Substantia nigra (tissue), 51 donors: ENCODE measurements at places on chromosomes 7 and 10.

DNA sequence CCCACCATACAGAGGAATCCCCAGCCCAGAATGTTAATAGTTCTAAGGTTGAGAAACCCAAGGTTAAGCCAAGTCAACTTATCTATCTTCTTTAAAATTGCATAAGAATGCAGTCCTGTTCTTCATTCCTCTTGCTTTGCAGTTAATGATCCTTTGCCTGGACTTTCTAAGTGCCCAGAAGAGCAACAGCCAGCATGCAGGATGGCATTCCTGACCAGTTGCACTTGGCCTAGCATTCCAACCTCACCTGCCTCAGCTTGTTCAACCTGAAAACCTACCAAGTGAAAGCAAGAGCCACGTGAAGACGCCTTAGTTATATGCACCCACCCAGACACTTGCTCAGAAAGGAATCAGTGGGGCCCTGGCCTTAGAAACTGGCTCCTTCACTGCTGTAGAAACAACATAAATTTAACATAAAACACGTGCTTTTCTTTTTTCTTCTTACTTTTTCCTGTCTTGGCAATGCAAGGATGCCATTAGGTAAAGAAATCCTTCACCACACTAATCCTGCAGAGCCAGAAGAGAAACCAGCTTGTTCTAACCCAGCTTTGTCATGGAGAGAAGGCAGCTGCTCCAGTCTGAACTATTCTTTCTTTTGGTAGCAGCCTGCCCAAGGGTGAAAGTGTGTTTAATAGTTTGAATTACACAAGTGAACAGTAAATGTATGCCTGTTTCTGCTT, 25.0 kb downstream of the EGFR start:
- no peak for DNase-seq

DNA sequence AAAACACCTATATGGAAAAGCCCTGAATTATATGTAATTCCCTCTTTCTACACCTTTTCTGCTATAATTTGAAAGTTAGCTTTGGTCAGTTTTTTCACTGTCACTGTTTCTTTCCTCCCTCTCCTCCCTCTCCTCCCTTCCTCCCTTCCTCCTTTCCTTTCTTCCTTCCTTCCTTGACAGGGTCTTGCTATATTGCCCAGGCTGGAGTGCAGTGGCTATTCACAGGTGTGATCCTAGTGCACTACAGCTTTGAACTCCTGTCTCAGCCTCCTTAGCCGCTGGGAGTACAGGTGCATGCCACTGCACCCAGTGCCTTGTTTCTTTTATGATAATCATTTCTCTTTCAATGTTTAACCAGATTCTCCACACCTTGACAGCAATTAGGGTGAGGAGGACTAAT, 22.1 kb upstream of the UMAD1 start:
- no peak for DNase-seq

GRCh38 chr7:21886396-21886795, 59.3 kb downstream of the CDCA7L start:
- no peak for DNase-seq

DNA sequence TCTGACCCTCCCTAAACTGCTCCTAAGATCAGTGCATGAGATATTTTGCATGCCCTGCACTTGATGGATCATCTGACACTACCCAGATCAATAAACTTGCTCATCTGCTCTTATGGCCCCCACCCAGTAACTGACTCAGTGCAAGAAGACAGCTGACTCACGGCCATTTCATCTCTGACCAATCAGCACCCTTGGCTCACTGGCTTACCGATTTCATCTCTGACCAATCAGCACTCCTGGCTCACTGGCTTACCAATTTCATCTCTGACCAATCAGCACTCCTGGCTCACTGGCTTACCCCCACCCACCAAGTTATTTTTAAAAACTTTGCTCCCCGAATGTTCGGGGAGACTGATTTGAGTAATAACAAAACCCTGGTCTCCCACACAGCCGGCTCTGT, 37.2 kb upstream of the OPTN start:
- no peak for DNase-seq

- DNase-seq: no peak
Measured at GRCh38 chr10:15570738-15571339, 148.9 kb downstream of the ITGA8 start.

GRCh38 chr7:2849941-2850766, 6.0 kb upstream of the GNA12 start:
- no peak for DNase-seq

GRCh38 chr10:89625041-89625765, 19.8 kb downstream of the PANK1 start:
- DNase-seq: no peak

GRCh38 chr7:76394957-76395356, 14.5 kb downstream of the SSC4D start:
- no peak for DNase-seq

DNA sequence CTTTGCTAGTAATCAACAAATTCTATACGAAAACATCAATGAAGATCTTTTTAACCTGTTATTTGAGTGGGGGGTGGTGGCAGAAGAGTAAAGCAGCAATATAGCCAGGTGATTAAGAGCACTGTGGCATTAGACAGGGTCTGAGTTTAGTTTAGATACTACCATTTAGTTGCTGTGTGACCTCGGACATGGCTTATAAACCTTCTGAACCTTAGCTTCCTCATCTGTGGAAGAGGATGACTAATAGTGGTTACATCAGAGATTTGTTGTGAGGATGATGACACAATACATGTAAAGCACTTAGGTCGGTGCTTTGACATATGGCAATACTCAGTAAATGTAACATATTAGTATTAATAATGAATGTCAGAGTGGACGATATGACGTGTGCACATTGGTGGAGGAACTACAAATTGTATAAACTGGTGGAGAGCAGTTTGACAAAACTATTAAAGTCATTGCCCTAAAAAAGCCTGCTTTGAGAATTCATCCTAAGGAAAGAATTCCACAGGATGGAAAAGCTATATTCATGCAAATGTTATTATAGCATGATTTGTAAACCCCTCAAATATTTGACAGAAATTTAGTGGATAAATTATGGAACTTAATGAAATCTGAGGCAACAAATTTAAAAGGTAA, 24.3 kb downstream of the SPAG6 start:
- no peak for DNase-seq

GRCh38 chr7:101688183-101688831, 59.2 kb upstream of the MYL10 start:
- peak; percentile 69 for DNase-seq

DNA sequence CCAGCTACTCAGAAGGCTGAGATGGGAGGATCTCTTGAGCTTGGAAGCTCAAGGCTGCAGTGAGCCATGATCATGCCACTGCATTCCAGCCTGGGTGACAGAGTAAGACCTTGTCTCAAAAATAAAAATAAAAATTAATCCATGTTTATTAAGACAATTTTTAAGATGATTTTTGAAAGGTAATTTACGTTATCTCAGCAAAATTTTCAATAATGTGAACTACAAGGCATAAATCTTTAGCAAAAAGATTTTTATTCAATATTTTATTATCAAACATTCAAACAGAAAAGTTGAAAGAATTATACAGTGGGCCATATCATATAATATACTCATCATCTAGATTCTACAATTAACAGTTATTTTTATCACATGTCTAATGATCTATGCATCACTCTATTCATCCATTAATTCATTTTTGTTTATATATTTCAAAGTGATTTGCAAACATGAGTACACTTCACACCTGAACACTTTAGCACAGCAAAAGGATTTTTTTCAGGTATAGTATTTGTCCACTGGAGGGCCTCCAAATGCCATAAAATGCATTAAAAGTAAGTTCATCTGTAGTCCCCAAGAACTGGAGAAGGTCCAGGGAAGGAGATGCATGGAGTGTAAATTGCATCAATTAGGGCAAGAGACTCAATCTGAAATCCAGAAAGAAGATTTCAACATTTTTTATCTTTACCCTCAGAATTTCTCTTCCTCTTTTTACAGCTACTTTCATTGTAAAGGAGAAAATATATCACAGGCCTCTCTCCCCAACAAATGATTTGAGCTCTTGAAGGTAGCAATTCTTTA, 38.6 kb upstream of the RSBN1L start:
- no peak for DNase-seq

DNA sequence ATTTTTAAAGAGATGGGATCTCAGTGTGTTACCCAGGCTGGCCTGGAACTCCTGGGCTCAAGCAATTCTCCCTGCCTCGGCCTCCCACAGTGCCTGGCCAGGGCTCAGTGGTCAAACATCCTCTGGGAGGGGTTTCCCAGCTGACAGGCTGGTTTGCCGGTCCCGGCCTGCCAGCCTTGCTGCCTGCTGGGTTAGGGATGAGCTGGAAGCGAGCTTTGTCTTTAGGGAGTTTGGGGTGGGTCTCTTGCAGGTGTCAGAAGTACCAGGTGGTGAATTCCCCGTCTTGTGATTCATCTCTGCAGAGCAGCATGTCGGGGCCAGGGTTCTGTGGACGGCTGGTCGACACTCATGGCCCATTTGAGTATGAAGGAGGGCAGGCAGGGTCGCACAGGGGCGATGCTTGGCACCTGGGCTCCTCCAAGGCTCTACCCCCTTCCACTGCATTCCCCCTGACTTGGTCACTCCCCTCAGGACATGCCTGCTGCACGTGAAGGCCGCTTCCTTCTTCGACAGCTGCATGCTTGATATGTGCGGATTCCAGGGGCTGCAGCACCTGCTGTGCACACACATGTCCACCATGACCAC, 30.3 kb downstream of the ZAN start:
- DNase-seq: no peak

GRCh38 chr10:92231196-92231595, 59.7 kb downstream of the CPEB3 start:
- DNase-seq: no peak

GRCh38 chr7:21429786-21430574, 2.1 kb downstream of the SP4 start:
- no peak for DNase-seq

DNA sequence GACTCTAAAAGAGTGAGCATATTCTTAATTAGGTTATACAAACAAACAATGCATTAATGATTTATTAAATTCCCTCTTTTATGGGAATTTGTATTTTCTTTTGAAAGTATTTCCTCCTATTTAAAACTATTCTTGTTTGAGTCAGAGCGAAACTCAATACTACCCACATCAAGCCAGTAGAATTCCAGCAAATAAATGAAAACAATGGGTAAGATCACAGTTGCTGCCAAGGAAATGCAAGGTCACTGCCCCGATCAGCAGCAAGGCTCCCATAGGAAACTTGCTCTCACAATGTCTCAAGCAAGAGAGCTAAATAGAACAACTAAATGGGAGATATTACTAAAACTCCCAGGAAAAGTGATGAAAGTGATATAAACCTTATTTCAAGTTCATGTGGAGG, 206.3 kb downstream of the THSD7A start:
- no peak for DNase-seq

DNA sequence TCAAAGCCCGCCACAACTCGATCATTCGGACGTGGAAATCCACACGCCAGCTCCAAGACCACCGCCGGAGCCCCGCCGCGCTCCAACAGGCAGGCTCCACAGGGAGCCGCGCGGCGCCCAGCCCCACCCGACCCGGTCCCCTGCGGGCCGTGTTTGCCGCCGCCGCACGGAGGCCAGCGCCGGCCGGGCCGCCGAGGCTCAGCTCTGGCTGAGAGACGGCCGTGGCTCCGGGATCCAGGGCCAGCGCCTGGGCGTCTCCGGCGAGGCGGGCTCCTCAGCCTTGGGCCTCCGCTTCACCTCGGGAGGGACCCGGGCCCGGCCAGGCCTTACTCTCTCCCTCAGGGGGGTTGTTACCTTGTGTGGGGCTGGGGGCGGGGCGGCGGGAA, 333 bp downstream of the SMNDC1 start:
- no peak for DNase-seq

GRCh38 chr10:71302874-71303568, 16.0 kb upstream of the SLC29A3 start:
- DNase-seq: no peak

DNA sequence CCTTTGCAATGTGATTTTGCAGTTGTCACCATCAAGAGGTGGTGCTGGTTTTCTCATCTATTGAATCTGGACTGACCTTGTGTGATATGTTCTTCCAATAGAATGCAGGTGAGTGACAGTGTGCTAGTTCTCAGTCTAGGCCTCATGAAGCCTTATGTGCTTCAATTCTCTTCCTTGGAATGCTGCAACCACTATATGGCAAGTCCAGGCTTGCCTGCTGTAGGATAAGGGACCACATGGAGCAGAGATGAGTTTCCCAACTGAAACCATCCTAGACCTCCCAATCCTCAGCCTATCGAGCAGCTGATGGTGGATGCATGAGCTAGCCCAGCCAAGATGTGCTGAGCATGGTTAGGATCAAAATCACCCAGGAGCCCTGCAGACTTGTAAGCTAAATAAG, 32.6 kb upstream of the ARHGAP21 start:
- DNase-seq: no peak

GRCh38 chr7:116164552-116165306, 45.6 kb upstream of the TES start:
- DNase-seq: no peak

DNA sequence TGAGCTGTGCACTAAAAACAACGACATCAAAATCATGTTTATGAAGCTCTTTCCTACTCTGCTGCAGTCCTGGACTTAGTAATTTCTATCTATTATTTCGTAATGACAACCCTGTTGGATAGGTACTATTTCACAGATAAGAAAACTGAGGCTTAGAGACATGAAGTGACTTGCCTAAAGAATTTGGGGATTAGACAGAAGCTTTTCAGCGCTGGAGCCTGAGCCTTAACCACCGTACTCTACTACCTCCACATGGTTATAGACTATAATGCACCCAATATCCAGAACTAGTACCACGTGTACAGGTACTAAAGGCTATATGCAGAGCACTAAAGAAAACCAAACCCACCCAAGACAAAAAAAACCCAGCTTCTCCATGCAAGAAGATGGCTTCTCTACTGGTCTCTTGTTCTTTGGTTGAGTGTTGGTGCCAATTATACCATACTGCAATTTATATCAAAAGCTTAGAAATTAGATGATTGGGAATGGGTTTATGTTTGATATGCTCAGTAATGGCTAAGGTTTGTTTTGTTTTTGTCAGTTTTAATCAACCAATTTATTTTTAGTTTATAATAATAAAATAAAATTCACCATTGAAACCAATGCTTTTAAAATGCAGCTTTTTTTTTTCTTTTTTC, 6.5 kb upstream of the SNX10 start:
- no peak for DNase-seq

DNA sequence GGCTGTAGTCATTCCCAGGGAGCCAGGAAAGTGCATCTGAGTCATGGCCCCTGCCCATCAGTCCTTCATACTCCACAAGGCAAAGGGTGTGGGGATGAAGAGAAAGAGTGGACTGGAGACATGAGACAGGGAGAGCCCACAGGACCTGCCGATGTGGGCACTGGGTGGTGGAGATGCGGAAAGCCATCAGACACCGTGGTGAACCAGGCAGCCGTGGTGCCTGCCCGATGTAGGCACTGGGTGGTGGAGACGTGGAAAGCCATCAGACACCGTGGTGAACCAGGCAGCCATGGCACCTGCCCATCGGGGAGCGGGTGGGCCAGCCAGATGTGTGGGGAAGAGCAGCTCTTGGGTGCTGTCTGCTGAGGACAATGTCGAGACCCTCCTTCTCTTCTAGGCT, 58.6 kb downstream of the AFAP1L2 start:
- no peak for DNase-seq
